Esophagus mucosa (tissue), 1 donor: ENCODE measurements at places on chromosomes 12 and 14.

DNA sequence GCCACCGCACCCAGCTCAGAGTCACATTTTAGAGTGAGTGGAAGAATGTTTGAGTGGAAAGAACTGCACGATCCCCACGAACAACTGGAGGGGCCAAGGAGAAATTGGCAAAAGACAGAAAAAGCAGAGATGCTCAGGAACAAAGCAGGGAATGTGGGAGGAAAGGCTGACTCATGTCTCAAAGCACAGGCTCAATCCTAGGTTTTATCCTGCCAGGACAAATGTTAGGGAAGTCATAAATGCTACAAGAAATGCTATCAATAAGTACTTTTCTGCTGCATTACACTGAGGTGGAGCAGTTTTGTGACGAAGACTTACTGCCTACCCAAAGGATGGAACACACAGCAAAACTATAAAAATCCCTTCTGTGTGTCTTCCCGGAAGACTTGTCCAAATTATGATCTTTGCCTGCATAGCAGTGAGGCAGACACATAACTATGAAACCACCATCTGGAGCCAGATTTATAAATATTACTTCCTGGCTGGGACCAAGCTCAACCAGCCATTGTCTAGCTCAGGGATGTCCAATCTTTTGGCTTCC, 26.7 kb downstream of the NIN start:
- ATAC-seq = no peak

DNA sequence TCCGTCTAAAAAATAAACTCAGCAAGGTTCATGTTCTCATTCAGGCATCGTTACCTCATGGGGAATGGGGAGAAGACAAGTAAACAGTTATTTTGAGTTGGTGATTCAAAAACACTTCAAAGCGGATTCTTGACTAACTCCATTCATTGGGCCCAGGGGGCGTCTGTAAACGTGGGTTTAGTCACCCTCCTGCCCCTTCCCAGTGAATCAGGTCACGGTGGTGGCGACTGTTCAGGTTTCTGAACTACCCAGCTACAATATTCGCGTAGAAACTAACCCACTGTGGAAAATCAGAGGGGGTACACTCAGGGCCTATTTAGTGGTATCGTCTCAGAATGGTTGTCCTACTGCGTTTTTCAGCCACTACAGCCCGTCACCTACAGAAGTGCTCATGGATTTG, 15.2 kb downstream of the OR6S1 start:
- ATAC-seq = no peak

GRCh38 chr14:85027681-85028370, 502.1 kb upstream of the FLRT2 start:
- ATAC-seq = no peak

DNA sequence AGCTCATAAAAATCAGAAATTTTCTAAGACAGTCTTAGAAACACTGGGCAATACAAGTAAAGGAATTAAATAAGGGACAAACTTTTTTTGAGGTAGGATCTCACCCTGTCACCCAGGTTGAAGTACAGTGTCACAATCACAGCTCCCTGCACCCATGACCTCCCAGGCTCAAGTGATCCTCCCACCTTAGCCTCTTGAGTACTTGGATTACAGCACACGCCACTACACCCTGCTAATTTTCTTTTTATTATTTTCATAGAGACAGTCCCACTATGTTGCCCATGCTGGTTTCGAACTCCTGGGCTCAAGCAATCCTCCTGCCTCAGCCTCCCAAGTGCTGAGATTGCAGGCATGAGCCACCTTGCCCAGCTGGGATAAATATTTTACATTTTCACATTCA, 90.3 kb downstream of the USP15 start:
- no peak for ATAC-seq

GRCh38 chr14:24576771-24577170, 721 bp upstream of the CTSG start:
- ATAC-seq = no peak
